ENCODE measurements at places on chromosomes 16 and 17.

DNA sequence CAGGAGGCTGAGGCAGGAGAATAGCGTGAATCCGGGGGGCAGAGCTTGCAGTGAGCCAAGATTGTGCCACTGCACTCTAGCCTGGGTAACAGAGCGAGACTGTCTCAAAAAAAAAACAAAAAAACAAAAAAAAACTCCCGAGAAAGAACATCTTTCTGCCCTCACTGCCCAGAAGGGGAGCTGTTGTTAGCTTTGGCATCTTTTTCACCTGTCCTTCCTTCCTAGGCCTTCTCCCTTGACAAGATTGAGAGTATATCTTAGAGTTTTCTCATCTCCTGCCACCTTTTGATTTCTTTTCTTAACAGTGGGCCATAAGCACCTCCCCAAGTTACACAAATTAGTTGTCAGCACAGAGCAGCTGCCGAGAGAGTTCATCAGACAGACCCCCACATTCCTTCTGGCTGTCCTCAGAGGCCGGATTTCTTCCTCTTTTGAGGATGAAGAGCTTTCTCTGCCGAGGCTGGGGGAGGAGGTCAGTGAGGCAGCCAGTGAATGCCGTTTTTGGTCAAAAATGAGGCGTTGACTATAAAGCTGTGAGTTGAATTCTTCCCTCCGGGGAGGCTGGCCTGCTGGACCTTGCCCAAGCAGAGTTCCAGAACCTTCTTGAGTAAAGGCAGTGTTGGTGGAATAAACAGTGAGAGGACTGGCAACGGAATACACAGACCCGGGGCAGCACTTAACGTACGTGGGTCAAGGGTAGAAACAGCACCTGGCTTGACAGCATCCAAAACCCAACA, 127.0 kb downstream of the ABCC6 start:
- DNase-seq, result no peak

GRCh38 chr17:60599220-60599619, 773 bp upstream of the PPM1D start:
- no peak for DNase-seq

- DNase-seq, result no peak
Observed at GRCh38 chr16:22763437-22764080, 50.4 kb upstream of the HS3ST2 start.

DNA sequence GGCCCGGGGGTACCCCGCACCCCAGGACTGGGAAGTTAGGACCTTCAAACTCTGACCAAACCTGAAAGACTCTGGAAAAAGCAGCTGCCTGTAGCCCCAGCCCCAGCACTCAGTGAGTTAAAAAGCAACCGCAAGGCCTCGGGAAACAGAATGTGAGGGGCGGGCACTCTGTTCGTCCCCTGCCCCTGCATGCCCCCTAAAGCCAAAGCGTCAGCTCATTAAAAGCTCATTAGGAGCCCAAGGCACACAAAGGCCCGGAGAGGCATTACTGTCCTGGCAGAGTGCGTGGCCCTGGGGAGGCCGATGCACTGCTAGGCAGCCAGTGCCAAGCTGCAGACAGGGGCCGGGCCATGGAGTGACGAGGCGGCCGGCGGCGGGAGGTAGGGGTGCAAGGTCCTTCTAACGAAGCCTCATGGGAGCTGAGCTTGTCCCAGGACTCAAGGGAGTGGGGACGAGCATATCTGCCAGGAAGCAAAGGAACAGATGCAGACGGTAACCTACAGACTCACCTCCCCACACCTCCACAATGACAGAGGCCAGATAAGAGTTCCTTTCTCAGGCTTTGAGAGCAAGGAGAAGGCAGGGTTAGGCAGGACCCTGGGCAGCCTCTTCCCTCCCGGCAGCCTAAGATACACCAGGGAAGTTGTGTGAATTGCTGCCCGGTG, 116.8 kb downstream of the ENGASE start:
- no peak for DNase-seq
